Aorta (tissue), 5 donors: ENCODE measurements at places on chromosomes 2 and 18.

- no peak for DNase-seq
Measured at GRCh38 chr18:2180586-2180985, 390.7 kb downstream of the METTL4 start.

GRCh38 chr18:49778826-49779465, 34.4 kb downstream of the ACAA2 start:
- DNase-seq, result no peak

- no peak for DNase-seq
Measured at GRCh38 chr2:134391751-134392160, 137.9 kb downstream of the MGAT5 start.

DNA sequence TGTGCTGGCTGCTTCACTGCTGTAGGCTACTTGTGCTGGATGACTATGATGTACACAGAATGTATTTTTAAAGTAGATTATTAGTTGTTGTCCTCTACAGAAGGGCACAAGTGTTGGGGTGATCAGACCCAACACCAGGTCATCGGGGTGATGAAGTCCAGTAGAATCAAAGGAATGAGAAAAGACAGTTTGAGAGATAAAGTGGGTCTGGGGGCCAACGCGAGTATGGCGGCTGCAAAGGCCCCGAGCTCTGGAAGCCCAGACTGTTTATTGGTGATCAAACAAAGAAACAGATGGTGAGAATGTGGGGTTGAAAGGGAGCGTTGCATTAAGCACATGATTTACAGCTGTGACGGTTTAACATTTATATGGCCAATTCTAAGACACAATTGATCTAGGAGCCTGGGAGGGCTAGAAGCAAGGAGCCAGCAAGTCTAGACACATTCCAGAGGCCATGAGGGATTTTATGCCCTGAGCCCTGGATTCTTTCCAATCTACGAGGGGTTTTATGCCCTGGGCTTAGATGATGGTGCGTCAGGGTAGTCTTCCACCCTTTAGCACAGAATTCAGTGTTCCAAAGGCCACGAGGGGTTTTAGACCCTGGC, 153.5 kb downstream of the AGPS start:
- DNase-seq, result no peak

- DNase-seq, result no peak
Measured at GRCh38 chr2:71783815-71784214, 330.5 kb downstream of the DYSF start.

GRCh38 chr2:216165711-216166110, 56.6 kb downstream of the XRCC5 start:
- DNase-seq, result no peak

- DNase-seq, result no peak
Measured at GRCh38 chr2:161177969-161178368, 17.7 kb downstream of the TANK start.

DNA sequence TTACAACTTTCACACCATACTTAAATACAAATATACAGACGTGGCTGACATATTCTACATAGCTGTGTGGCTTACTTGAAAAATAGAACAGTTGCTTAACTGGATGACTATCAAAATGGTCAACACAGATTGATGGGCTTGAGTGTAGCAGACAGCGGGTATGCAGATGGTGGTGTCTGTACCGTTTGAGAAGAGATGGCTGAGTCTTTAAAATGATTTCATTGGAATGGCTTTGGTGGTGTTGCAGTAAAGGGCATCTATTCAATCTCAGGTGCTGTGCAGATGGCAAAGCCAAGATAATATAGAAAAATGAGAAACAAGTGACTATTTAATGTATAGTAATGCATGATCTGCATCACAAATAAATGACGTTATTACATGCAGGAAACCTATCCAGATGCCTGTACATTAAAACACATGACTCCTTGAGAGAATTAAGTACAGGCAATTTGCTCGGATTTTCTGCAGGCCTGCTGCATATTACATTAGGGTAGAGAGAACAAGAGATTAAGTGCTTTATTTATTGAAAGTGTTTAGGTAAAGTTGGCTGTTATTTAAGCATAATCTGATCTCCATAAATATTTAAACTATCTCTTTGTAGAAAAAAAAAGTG, 68.5 kb downstream of the AGPS start:
- no peak for DNase-seq
